ENCODE measurements at places on chromosomes 5 and 9.
A peak's percentile ranks its signal among the peaks of the same experiment; 100 is the strongest.

GRCh38 chr5:180873615-180874520 lies 12.8 kb upstream of the ZFP62 start:
- DNase-seq, result no peak

GRCh38 chr9:88268886-88269285 lies 119.4 kb upstream of the SPIN1 start:
- DNase-seq, result no peak

- peak; percentile 78 for DNase-seq
Measured at GRCh38 chr5:92353107-92354030, 970.3 kb upstream of the ARRDC3 start.

DNA sequence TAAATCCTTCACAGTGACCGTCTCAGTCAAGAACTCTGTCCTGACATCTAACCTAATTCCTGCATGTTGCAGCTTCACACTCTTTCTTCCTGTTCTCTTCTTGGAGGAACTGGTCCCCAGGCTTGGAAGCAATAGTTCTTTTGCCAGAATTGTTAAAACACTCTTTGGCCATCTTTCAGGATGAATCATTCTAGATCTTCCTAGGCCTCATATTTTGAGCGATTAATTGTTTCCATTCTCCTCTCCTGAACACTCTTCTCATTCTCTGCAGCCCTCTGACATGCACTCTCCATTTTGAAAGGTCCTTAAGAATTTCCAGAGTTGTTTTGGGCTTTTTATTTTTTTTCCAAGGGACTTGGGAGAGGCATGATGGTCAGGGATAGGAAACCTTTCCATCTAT lies 85.8 kb downstream of the FAM114A2 start:
- DNase-seq, result peak; percentile 4

- no peak for DNase-seq
Measured at GRCh38 chr5:180193749-180194375, 15.1 kb downstream of the RASGEF1C start.

- DNase-seq, result no peak
Measured at GRCh38 chr5:3348576-3349535, 246.8 kb upstream of the IRX1 start.

GRCh38 chr5:68456756-68457217 lies 241.2 kb downstream of the PIK3R1 start:
- DNase-seq, result peak; percentile 70

DNA sequence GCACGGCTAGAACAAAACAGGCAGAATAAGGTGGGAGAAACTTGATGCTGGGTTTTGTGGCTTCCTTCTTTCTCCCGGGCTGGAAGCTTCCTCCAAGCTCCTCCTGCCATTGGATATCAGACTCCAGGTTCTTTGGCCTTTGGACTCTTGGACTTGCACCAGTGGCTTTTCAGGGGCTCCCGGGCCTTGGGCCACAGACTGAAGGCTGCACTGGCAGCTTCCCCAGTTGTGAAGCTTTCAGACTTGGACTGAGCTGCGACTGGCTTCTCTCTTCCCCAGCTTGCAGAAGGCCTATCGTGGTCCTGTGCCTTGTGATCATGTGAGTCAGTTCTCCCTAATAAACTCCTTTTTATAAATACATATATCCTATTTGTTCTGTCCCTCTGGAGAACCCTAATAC lies 364.4 kb downstream of the DNAH5 start:
- no peak for DNase-seq
